ENCODE measurements at places on chromosomes 11 and 22. TPM values are rescaled to one million over a fixed set of nuclear protein-coding genes. Genes with fewer than 3 reads are reported as not detected.

GRCh38 chr11:6251120-6251733 lies 8.4 kb upstream of the CCKBR start:
- peaks cover 6% of the 10 kb centered on the region for H3K27me3 ChIP-seq
- H3K27ac ChIP-seq: no peak overlapping the region
- peak; percentile 35 for DNase-seq

Gene DNAJB13
- 1.3 TPM for total RNA-seq

DNA sequence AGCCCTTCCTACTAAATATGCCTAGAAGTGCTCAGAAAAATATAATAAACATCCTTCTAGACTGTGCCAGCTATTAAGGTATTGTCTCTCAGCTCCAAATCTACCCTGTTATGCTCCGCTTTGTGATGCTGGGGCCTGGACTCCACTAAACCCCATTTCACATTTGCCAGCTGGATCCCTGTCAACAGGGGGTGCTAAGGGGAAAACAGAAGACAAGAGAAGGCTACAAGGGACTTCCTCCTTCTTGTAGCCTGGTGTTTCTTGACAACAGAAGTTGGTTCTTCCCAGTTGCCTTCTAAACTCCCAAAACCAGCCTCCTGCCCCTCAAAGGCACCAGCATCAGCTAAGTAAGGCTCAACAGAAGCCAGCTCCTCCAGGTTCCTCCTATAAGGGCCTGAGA lies 5.2 kb downstream of the NUMA1 start:
- H3K4me3 ChIP-seq: no peak overlapping the region
- no peak overlapping the region for H3K27ac ChIP-seq
- H3K27me3 ChIP-seq: no peaks in the 10 kb centered on the region
- no peaks in the 10 kb centered on the region for H3K36me3 ChIP-seq
- DNase-seq: no peak

Gene OR51E2
- 0.38 TPM for total RNA-seq

DNA sequence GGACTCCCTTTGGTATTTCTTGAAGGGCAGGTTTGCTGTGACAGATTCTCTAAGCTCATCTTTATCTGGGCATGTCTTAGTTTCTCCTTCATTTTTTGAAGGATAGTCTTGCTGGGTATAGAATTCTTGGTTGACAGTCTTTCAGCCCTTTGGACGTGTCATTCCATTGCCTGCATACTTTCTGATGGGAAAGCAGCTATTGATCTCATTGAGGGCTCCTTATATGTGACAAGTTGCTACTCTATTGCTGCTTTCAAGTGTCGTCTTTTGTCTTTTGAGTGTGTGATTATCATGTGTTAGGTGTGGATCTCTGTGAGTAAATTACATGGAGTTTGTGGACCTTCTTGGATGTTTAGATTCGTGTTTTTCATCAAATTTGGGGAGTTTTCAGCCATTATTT lies 21.9 kb downstream of the IGHMBP2 start:
- H3K36me3 ChIP-seq: peaks cover 21% of the 10 kb centered on the region
- no peak for DNase-seq
- no peak overlapping the region for H3K27ac ChIP-seq
- H3K4me3 ChIP-seq: no peak overlapping the region

GRCh38 chr11:34461215-34461614 lies 22.5 kb downstream of the CAT start:
- H3K27me3 ChIP-seq: no peaks in the 10 kb centered on the region
- H3K4me3 ChIP-seq: no peak overlapping the region
- H3K4me1 ChIP-seq: no peaks in the 10 kb centered on the region

Gene TIGD3
- 0.29 TPM for total RNA-seq

Gene CTTN
- total RNA-seq: 291 TPM

GRCh38 chr11:2443406-2443805 lies 908 bp downstream of the TRPM5 start:
- peaks cover 27% of the 10 kb centered on the region for H3K27me3 ChIP-seq
- no peak overlapping the region for H3K4me3 ChIP-seq
- no peak for DNase-seq
- no peak overlapping the region for H3K27ac ChIP-seq
- H3K4me1 ChIP-seq: no peaks in the 10 kb centered on the region

DNA sequence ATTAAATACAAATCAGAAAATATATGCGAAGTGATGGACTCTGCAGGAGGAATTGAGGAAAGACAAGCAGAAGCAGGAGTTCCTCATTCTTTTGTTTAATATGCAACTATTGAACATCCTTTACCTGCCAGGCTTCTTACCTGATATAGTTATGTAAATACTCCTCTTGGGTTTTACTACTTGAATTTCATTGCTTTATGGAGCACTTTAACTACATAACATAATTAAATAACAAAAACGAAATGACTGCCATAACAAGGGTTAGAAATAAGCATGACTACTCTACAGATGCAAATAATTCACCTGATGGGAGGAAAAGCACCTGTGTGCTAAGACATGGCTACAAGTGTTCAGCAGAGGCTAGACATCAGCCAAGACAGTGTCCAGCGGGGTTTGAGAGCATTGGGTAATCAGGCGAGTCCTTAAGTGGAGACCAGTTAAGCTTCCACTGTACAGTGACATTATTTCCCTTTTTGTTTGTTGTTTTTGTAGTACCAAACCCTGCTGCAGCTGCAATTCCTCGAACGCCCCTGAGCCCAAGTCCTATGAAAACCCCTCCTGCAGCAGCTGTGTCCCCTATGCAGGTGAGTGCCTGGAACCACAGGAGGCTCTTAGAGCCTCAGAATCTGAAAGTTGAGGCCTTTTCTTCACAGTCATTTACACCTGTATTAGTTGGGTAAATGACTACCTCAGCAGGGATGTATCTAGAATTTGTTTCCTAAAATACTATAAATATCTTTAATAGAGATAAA lies 67.4 kb downstream of the SPECC1L start:
- H3K4me3 ChIP-seq: no peak overlapping the region
- H3K27ac ChIP-seq: no peak overlapping the region
- no peak for DNase-seq
- peaks cover 16% of the 10 kb centered on the region for H3K36me3 ChIP-seq
- H3K4me1 ChIP-seq: peaks cover 14% of the 10 kb centered on the region

Gene RAB39A
- total RNA-seq: 0.67 TPM

Gene TECTA
- total RNA-seq: 0.84 TPM

GRCh38 chr11:123183391-123184099 lies 11.5 kb downstream of the CLMP start:
- no peak overlapping the region for H3K27ac ChIP-seq
- DNase-seq: peak; percentile 29
- H3K4me3 ChIP-seq: no peak overlapping the region
- H3K4me1 ChIP-seq: peaks cover 45% of the 10 kb centered on the region
- no peaks in the 10 kb centered on the region for H3K36me3 ChIP-seq
- H3K27me3 ChIP-seq: no peaks in the 10 kb centered on the region

- no peak overlapping the region for H3K4me3 ChIP-seq
- peak; percentile 37 for DNase-seq
- no peak overlapping the region for H3K27ac ChIP-seq
- peaks cover 3% of the 10 kb centered on the region for H3K36me3 ChIP-seq
- peaks cover 29% of the 10 kb centered on the region for H3K4me1 ChIP-seq
- H3K27me3 ChIP-seq: no peaks in the 10 kb centered on the region
Measured at GRCh38 chr11:66083767-66084166, 13.7 kb downstream of the PACS1 start.

- H3K27me3 ChIP-seq: no peaks in the 10 kb centered on the region
- H3K27ac ChIP-seq: no peak overlapping the region
- no peak overlapping the region for H3K4me3 ChIP-seq
- H3K36me3 ChIP-seq: no peaks in the 10 kb centered on the region
- DNase-seq: no peak
- H3K4me1 ChIP-seq: peaks cover 18% of the 10 kb centered on the region
Measured at GRCh38 chr22:46587492-46588278, 32.5 kb upstream of the GRAMD4 start.

DNA sequence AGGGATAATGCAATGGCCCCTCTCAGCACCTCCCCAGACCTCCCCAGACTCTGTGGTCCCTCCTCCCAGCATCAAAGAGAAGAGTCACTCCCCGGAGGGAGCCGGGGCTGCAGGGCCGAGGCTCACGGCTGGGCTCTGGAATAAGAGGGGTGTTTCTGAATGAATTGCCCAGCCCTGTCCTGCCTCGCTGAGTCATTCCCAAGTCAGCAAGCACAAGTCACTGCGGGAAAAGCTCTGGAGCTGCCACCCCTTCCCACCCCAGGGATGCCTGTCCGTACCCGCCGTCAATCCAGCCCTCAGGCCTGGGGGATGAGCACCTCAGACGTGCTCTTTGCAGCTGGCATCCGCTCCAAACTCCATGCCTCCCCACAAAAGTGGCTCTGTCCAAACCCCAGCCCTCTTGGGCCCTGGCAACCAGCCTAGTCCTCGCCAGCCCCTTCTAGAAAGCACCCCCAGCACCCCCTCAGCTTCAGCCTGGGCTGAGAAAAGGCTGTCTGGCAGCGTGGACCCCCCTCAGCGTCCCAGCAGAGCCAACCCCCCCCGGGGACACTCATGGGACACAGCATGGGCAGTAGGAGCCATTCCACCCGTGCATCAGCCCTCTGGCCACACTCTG lies 22.7 kb downstream of the CELSR1 start:
- H3K4me1 ChIP-seq: peaks cover 27% of the 10 kb centered on the region
- no peak overlapping the region for H3K4me3 ChIP-seq
- no peaks in the 10 kb centered on the region for H3K27me3 ChIP-seq
- no peaks in the 10 kb centered on the region for H3K36me3 ChIP-seq

DNA sequence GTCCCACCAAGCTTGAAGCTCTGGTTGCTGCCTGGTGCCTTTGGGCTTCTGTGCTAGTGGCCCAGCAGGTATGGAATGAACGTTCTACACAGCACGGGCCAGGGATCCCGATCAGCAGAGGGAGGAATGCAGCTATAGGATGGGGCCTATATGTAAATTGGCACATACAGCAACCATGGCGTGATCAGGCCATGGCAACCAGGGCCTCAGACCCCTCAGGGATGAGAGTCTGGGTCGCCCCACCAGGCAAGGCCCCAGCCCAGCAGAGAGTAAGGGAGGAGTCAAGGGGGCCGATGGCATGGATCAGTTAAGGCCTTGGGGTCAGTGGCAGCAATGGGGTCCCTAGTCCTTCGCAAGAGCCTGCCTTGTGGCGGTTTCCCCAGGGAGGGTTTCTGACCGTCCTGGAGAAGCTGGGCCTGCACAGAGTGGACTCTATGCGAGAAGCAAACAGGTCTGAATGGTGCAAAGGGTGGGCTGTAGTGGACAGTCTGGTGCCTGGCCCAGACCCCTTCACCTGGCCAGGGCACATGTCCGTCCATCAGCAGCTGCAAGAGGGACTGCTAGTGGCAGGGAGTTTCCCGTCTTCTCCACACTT lies 98.6 kb downstream of the RPS6KA4 start:
- no peaks in the 10 kb centered on the region for H3K27me3 ChIP-seq
- no peak overlapping the region for H3K4me3 ChIP-seq
- no peak for DNase-seq
- no peaks in the 10 kb centered on the region for H3K36me3 ChIP-seq
- no peaks in the 10 kb centered on the region for H3K4me1 ChIP-seq
- H3K27ac ChIP-seq: no peak overlapping the region

Gene PARVA
- 106 TPM for total RNA-seq

GRCh38 chr22:27306771-27307170 lies 494.8 kb downstream of the MN1 start:
- no peaks in the 10 kb centered on the region for H3K36me3 ChIP-seq
- H3K4me1 ChIP-seq: peaks cover 7% of the 10 kb centered on the region
- H3K4me3 ChIP-seq: no peak overlapping the region
- H3K27me3 ChIP-seq: no peaks in the 10 kb centered on the region

Gene ZNF214
- 0.93 TPM for total RNA-seq

GRCh38 chr22:35307892-35308291 lies 8.2 kb downstream of the TOM1 start:
- no peak for DNase-seq
- no peaks in the 10 kb centered on the region for H3K27me3 ChIP-seq
- H3K4me1 ChIP-seq: peaks cover 33% of the 10 kb centered on the region

Gene NUDT8
- 4.5 TPM for total RNA-seq

- peaks cover 12% of the 10 kb centered on the region for H3K4me1 ChIP-seq
- DNase-seq: peak; percentile 91
- no peaks in the 10 kb centered on the region for H3K36me3 ChIP-seq
- peak overlapping the region; percentile 48 for H3K27ac ChIP-seq
Measured at GRCh38 chr11:110525883-110526282, 96.1 kb downstream of the FDX1 start.

Gene NLRP14
- total RNA-seq: not detected

Gene LRRC32
- total RNA-seq: 43.7 TPM

DNA sequence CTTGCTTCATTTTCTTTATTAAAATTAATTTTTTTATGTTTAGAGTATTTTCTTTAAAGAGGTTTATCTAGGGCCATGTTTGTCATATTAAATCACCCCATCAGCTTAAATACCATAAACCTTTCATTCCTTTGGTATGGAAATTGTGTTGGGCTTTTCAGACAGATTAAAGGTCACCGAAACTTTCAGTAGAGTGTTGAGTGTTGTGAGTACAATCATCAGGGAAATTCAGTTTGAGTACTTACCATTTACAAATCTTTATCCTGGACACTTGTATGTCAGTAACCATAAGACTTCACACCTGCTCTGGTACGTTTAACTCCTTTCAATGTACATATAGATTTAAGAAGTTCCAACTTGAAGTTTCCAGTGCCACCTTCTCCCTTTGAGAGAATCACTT lies 12.0 kb downstream of the PRMT3 start:
- no peak for DNase-seq
- H3K27ac ChIP-seq: no peak overlapping the region
- H3K4me3 ChIP-seq: no peak overlapping the region
- H3K27me3 ChIP-seq: no peaks in the 10 kb centered on the region

GRCh38 chr11:119087123-119087522 lies 2.4 kb downstream of the HMBS start:
- no peak overlapping the region for H3K4me3 ChIP-seq
- DNase-seq: no peak
- no peaks in the 10 kb centered on the region for H3K36me3 ChIP-seq

GRCh38 chr11:10301656-10302358 lies 3.1 kb upstream of the ADM start:
- H3K27me3 ChIP-seq: peaks cover 10% of the 10 kb centered on the region
- H3K27ac ChIP-seq: peak overlapping the region; percentile 74
- peak; percentile 63 for DNase-seq
- H3K4me3 ChIP-seq: peak overlapping the region; percentile 88
- no peaks in the 10 kb centered on the region for H3K36me3 ChIP-seq

GRCh38 chr11:61975638-61976419 lies 8.4 kb upstream of the FTH1 start:
- no peak overlapping the region for H3K27ac ChIP-seq
- DNase-seq: no peak
- H3K36me3 ChIP-seq: no peaks in the 10 kb centered on the region

Gene CNIH2
- 12.2 TPM for total RNA-seq

DNA sequence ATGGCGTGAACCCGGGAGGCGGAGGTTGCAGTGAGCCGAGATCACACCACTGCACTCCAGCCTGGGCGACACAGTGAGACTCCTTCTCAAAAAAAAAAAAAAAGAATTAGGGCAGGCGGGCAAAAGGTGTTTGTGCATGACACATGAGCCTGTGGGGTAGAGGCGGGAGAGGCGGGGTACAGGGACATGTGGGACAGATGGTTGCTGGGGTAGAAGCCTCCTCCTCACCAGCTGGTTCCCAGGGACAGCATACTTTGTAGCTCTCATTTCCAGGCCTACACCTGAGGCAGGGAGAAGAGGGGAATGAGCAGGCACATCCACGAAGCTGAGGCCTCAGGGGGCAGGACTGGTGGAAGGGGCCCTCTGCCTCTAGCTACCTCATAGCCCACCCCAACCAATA lies 23.7 kb downstream of the YWHAH start:
- no peaks in the 10 kb centered on the region for H3K27me3 ChIP-seq
- H3K4me3 ChIP-seq: no peak overlapping the region
- no peaks in the 10 kb centered on the region for H3K36me3 ChIP-seq
- H3K4me1 ChIP-seq: no peaks in the 10 kb centered on the region

GRCh38 chr22:20298110-20298802 lies 21.6 kb downstream of the DGCR6L start:
- DNase-seq: no peak
- H3K4me3 ChIP-seq: no peak overlapping the region
- peaks cover 2% of the 10 kb centered on the region for H3K4me1 ChIP-seq
- no peaks in the 10 kb centered on the region for H3K36me3 ChIP-seq
- peaks cover 19% of the 10 kb centered on the region for H3K27me3 ChIP-seq

Gene ANO3
- total RNA-seq: 0.11 TPM
